ENCODE measurements at places on chromosomes 2 and 18.
A peak's percentile ranks its signal among the peaks of the same experiment; 100 is the strongest.

GRCh38 chr2:238286095-238286494, 2.3 kb downstream of the PER2 start:
- DNase-seq: no peak

- no peak for DNase-seq
Observed at GRCh38 chr2:209314653-209315052, 109.2 kb upstream of the MAP2 start.

- DNase-seq: no peak
Observed at GRCh38 chr2:48583961-48584360, 33.7 kb upstream of the GTF2A1L start.

DNA sequence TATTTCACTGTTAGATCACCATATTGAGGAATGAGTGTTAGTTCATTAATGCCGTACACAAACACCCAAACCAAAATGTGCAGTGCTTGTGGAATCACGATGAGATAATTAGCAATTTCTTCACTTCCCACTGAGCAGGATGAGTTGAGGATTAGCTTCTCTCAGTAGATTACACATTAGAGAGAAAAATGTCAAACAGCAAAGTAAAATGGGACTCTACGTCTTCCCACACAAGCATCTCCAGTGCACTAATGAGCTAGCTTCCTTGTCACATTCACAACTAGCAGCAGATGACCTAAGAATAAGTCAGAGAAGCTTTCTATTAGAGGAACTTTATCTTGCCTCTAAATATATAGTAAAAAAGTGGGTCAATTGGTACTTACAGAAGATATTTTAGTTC, 926.9 kb downstream of the TSN start:
- no peak for DNase-seq

DNA sequence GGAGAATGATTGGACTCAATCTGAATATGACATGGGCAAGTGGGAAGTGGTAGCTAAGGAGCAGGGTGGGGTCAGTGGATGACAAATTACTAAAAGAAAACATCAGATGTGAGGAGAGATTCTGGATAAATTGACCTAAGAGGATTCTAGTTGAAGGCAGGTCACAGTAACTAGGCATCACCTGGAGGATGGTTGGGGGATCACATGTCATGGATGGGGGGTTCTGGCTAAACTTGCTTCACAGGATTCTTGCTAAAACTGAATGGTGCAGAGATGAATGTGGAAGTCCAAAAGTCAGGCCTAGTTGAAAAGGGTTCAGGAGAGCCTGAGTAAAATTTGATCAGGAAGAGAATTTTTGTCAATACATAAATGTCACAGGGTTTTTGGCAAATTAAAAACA, 18.3 kb downstream of the CLHC1 start:
- DNase-seq: no peak

DNA sequence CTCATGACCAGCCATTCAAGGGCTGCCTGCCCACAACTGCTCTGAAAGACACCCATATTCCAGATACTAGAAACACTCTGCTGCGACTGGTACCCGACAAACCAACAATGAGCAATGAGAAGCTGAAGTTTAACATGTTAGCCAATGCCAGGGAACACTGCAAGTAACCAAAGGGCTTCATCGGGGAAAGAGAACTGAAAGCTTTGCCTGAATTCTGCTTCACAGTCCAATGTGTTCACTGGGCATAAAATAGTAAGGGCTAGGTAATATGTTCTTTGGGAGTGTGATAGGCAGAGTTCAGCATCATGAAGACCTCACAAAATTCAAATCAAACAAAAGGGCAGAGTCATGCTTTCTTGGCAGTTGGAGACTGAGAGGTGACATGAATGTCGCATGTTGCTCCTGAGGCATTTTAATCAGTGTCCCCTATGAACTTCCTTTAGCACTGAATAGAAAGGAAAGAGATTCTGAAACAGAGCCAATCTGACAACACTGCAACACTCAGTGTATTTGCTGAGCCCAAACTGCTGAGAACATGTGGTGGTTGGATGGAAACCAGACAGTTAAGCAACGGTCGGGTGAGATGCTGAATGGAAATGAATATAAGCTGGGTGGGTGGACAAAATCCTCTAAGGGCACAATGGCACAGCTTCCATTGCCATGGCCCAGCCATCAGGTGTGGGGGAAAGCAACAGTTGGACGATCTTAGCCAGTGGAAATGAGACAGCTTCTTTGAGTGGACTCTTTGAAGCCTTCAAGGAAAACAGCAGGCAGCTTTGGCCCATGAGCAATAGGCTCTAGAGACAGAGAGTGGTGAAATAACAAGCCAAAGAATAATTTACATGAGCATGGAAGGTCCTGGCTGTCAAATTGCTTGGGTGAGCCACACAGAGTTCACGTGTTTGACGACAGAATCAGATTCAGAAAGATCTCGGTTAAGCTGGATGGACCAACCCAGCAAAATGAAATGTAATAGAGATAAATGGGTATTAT, 277.5 kb downstream of the AFF3 start:
- DNase-seq: peak; percentile 39

- no peak for DNase-seq
Observed at GRCh38 chr18:58253871-58254270, 209.8 kb downstream of the NEDD4L start.

GRCh38 chr2:54728669-54729120, 5.2 kb downstream of the EML6 start:
- peak; percentile 27 for DNase-seq

GRCh38 chr2:78418021-78418420, 607.5 kb upstream of the REG3G start:
- no peak for DNase-seq

GRCh38 chr2:60706021-60706420, 50.0 kb upstream of the PAPOLG start:
- DNase-seq: no peak

GRCh38 chr2:47307066-47307465, 95.9 kb upstream of the MSH2 start:
- no peak for DNase-seq

DNA sequence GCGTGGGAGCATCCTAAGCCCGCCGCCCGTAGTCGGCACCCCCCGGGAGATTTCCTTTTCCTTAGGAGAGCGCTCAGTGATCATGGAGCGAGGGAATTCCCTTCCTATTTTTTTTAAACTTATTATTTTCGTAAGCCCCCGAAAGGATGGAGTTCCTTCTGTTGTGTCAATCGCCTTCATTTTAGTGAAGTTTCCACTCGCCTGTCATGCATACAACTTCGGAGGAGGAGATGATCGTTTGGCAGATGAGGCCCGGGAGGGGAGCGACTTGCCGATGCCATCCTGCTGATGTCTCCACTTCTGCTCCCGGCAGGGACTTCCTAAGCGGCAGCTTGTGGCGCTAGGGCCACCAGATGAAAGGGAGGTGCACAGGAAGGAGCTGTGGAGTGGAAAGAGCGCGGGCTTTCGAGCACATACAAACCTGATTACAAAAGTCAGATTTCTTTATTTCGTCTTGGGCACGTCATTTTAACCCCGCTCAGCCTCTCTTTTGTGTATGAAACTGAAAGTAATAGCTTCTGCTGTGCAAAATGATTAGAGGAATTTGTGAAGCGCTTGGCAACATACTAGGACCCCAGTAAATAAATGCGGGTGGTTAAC, at the start of gene ADGRF3:
Gene ADGRF3 (minus strand): TSS at position 336 of the 600 bp plus-strand sequence. CDS start 555 bp downstream, outside the sequence.
- DNase-seq: peak; percentile 71

DNA sequence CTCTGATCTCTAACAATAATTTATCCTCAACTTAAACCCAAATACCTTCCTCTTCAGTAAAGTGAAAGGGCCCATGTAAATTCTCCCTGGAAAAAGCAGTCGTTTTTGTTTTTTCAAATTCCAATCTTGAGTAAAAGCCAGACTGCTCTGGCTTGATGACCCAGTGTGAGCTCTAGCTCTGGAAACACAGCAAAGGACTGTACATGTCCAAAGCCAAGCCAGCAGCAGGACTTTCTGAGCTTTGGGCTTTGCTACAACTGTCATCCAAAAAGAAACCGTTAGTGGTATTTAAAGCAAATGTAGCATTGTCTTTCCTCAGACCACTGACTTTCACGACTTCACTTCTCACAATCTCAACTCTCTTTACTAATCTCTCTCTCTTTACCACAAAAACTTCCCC, 25.4 kb downstream of the SH3YL1 start:
- no peak for DNase-seq

- DNase-seq: no peak
Observed at GRCh38 chr18:24656050-24656449, 195.6 kb downstream of the HRH4 start.
